Activated CD8-positive, alpha-beta memory T cell treated with anti-CD3 and anti-CD28 coated beads for 4 hours (primary cell): ENCODE measurements at places on chromosomes 7 and 10.

DNA sequence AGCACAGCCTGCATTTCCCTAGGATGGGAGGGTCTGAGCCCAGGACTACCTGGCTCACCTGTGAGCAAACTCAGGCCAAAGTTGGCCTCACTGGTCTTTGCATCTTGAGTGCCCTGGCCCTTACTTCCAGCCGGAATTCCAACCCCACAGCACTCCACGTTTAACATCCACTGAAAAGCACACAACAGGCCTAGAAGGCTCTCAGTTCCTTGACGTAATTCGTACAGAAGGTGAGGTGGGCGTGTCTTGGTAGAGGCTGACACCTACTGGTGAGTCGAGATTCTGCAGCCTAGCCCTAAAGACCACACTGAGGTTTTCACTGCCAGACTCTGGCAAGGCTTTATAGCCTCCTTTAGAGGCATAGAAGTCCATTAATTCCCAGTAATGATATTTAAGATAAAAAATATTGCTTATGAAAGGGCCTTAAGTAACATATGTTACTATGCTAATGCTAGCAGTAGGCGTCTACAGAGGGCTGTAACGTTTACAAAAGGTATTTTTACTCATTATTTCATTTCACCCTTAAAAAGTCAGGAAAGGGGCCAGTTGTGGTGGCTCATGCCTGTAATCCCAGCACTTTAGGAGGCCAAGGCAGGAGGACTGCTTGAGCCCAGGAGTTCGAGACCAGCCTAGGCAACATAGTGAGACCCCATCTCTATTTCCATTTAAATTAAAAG, 95.8 kb downstream of the HIP1 start:
- peak; percentile 48 for DNase-seq

DNA sequence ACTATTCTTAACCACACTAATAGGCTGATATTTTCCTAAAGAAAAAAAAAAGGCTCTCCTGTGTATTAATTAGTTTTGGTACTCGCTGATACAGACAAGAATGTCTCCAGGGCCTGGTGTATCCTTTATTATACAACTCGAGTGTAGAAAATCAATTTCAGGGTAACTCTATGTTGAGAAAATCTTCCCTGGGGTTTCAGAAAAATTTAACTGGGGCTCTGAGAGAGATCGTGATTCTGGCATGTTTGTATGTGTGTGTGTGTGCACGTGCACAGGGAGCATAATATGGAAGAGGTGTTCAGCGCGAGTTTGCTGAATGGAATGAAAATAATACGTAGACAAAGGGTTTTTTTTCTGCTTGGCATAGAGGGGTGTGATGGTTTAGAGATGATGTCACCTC, 496.8 kb downstream of the GPAM start:
- DNase-seq, result no peak

DNA sequence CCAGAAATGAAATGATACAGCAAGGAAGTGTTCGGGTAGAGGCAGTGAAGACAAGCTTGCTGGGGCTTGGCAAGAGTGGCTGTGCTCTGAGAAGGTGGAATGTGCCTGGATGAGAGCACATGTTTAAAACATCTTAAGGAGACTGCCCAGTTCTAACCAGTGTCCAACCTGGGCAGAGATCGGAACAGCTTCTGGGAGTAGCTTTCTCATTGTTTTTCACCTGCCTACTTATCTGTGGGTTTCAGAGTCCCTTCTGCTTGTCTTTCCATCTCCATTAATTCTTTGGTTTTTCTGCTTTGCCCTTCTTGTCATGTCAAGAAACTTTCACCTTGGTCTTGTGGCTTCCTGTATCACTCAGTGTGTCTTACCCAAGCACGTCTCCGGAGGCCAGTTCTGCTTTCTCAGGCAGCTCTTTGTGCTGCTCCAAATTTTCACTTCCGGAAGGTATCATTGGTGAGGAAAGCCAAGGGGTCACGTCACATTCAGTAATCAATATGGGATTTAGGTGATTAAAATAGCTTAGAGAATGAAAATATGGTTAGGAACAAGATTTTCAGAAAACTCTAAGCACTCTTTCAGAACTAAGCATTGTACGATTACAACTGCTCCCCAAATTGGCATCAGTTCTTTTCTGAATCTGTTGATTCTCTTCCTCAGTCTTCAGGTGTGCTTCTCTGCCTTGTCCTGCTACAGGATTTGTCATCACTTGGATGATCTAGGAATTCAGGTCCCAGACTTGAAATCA, 5.5 kb upstream of the LAMB4 start:
- no peak for DNase-seq

DNA sequence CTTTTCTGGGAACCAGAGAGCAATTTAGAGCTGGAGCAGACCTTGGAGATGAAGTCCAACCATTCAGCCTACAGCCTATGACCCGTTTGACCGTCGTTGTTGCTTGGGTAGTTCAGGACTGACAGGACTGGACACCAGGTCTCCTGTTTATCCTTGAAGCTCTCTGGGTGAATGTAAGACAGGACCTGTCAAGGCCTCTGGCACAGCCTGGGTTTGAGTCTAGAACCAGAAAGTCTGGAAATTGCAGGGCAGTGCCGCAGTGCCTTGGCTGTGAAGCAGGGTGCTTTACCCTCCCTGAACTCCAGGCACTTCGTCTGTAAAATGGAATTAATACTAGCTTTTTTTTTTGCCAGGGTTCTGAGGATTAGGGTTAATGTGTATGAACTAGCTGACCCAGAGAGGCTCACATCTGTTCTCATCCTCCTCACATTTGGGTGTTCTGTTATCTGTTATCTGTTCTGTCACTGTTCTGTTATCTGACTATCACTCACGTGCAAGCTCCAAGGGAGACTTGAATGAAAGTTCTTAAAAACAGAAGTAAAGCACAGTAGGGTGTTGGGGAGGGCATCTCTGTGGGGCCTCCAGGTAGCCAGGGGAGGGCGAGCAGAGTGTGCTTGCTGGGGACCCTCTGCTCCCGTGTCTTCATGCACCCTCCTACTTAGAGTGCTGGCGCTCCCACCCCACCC, 9.9 kb downstream of the BLVRA start:
- DNase-seq, result no peak

DNA sequence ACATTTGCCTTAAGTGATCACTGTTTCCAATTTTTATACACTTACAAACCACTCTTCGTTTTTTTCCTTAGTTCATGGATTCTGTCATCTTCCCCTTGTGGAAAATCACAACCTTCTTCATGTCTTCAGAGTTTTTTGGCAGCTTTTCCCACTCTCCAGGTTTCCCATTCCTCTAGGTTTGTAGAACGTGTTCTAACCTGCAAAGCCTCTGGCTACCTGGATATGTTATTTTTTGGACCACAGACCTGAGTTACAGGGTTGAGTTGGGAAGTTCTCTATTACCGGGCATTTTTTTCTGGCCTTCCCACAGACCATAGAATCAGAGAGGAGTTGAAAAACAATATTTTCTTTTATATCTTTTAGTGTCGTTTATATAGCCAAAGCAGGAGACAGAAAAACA, 30.2 kb downstream of the NRG3 start:
- DNase-seq, result no peak
